Activated CD4-positive, alpha-beta T cell treated with anti-CD3 and anti-CD28 coated beads, Interleukin-2, amount 10 ng/mL, durations not matched to agents 7 days and 5 days (primary cell): ENCODE measurements at places on chromosomes 16 and 17.

GRCh38 chr16:81593481-81593880 lies 148.9 kb downstream of the CMIP start:
- DNase-seq = no peak

GRCh38 chr17:596763-597644 lies 117.6 kb downstream of the VPS53 start:
- no peak for DNase-seq

GRCh38 chr16:86013867-86014266 lies 114.9 kb downstream of the IRF8 start:
- DNase-seq = no peak

GRCh38 chr16:89370081-89370511 lies 120.3 kb downstream of the ANKRD11 start:
- no peak for DNase-seq

DNA sequence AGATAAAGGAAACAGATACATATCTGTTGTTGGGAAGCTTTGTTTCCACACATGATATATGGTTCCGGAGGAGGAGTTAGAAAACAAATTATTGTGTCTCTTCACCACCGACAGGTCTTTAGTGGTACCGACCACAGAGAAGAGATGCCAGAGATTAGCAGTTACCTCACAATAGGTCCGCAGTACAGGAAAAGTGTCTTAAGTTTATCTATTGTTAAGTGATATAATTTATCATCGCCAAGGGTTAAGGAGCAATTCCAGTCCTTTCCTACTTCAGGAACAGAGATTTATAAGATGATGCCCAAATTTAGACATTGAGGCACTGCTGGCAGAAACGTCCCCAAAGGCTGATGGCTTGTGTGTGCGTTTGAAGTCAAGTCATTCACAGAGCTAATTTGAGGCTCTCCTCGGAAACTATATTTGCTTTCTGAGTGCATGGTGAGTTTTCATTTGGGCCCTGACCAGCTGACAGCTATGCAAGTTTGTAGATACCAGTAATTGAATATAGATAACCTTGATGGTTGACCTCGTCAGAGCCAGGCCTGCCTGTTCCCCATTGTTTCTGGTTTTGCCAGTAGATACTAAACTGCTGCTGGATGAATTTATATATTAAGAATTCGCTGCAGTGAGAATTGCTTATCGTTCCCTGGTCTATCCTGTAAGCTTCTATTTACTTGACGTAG lies 196.4 kb upstream of the IRX3 start:
- no peak for DNase-seq

DNA sequence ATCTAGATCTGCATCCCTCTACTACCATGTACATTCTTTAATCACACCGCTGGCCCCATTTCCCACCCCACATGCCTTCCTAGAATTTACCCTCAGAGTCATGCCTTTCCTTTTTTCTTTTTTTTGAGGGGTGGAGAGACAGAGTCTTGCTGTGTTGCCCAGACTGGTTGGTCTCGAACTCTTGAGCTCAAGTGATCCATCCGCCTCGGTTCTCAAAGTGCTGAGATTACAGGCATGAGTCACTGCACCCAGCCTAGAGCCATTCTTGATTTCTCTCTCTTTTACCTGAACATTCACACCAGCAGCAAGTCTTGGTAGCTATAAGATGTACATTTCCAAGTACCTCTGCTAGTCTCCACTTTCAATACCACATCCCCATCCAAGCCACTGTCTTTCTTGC lies 2.1 kb downstream of the PAGR1 start:
- DNase-seq = no peak
